ENCODE measurements at places on chromosomes 5 and 9. TPM values are rescaled to one million over a fixed set of nuclear protein-coding genes. Genes with fewer than 3 reads are reported as not detected.

GRCh38 chr5:102668220-102668932 lies 86.7 kb upstream of the PAM start:
- DNase-seq: no peak

HTR4 gene
- total RNA-seq: not detected

PCDHB5 gene
- total RNA-seq: not detected

DNA sequence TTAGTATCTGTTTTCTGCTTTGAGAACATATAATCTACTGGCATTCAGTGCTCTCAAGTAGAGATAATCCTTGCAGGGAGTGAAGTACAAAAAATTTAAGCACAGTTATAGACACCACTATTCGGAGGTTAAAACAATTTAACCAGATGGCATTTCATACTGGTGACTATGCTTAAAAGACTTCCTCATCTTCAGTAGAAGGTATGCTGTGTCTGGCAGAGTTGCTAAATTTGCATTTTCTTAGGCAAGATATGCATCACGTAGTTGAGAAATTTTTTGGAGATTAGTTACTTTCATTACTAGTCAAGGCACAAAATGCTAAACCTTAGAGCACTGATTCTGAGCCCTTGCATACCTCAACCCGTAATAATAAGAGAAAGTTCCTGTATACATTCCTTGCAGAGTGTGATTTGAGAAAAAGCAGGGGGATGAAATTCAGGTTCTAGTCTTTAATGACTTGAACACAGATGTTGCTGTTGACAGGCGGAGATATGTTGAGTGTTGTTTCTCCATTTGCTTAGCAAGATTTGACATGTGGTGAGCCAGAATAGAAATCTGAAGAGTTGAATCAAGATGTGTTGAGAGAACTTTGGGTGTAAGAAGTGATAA lies 70.8 kb upstream of the STARD4 start:
- DNase-seq: no peak

- DNase-seq: no peak
Observed at GRCh38 chr5:157245476-157245875, 20.4 kb upstream of the CYFIP2 start.

PTCD2 gene
- 16.8 TPM for total RNA-seq

FOXD4L4 gene
- not detected for total RNA-seq

KIF20A gene
- 28.1 TPM for total RNA-seq
